Mammary microvascular endothelial cell (primary cell): ENCODE measurements at places on chromosomes 13 and 19. TPM values are rescaled to one million over a fixed set of nuclear protein-coding genes. Genes with fewer than 3 reads are reported as not detected.

The NLRP7 gene
- total RNA-seq: not detected in 2 replicates

The RFC3 gene
- total RNA-seq: 24.9 and 26.6 TPM in 2 replicates

The ZIM2 gene
- not detected in 2 replicates for total RNA-seq

The C13orf46 gene
- 0.05 TPM in 1 of 2 replicates, not detected in the other for total RNA-seq

The SLC6A16 gene
- total RNA-seq: 0.07 and 0.10 TPM in 2 replicates

The MTUS2 gene
- total RNA-seq: not detected in 2 replicates
